ENCODE measurements at places on chromosomes 7 and 10. TPM values are rescaled to one million over a fixed set of nuclear protein-coding genes. Genes with fewer than 3 reads are reported as not detected.

The IGFBP3 gene
- 1.3 TPM for total RNA-seq

GRCh38 chr7:35565927-35566326 lies 129.0 kb downstream of the HERPUD2 start:
- no peak overlapping the region for H3K27ac ChIP-seq
- H3K27me3 ChIP-seq = peaks cover 13% of the 10 kb centered on the region
- H3K36me3 ChIP-seq = no peaks in the 10 kb centered on the region
- H3K4me1 ChIP-seq = no peaks in the 10 kb centered on the region
- no peak overlapping the region for H3K4me3 ChIP-seq

The WNT8B gene
- 0.24 TPM for total RNA-seq

DNA sequence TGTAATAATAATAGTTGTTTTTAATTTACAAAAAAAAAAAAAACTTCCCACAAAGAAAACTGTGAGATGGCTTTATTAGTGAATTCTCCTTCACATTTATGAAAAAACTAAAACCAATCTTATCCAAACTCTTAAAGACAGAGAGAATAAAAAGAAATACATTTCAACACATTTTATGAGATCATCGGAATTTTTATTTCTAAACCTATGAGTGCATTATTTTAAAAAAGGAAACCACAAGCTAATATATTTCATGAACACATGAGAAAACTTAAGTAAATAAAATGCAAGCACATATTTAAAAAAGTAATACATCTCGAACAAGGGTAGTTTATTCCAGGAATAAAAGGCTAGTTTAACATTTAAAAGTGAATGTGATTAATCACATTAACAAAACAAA lies 31.5 kb downstream of the C7orf25 start:
- H3K4me3 ChIP-seq = no peak overlapping the region
- DNase-seq = no peak
- H3K4me1 ChIP-seq = no peaks in the 10 kb centered on the region
- peaks cover 1% of the 10 kb centered on the region for H3K27me3 ChIP-seq
- H3K36me3 ChIP-seq = no peaks in the 10 kb centered on the region

DNA sequence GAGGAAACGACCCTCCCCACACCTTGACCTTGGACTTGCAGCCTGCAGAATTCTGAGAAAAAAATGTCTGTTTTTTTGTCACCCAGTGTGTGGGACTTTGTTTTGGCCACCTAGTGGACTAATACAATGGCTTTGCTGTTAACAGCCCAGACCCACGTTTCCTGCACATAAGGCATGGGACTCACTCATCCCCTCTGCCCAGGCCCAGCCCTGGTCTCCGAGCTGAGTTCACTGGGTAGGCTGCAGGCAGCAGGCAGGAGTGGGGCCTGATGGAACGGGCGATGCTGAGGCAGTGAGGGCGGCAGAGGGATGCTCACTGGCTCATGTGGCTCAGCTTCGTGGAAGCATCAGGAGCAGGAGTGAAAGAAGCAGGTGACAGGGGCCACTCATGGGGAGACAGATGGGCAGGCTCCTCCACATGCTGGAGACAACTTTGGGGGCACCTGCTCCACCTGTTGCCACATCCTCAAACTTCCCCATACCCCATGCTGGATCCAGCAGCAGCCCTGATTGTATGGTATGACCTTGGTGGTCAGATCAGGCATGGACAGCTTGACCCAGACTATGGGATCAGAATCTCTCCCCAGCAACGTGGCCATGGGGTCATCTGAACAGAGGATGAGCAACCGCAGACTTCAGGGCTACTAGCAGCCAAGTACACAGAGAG lies 65.8 kb upstream of the ANTXRL start:
- DNase-seq = no peak
- no peak overlapping the region for H3K27ac ChIP-seq
- no peak overlapping the region for H3K4me3 ChIP-seq
- no peaks in the 10 kb centered on the region for H3K27me3 ChIP-seq
- H3K36me3 ChIP-seq = peaks cover 17% of the 10 kb centered on the region
